ENCODE measurements at places on chromosomes 6 and 20. TPM values are rescaled to one million over a fixed set of nuclear protein-coding genes. Genes with fewer than 3 reads are reported as not detected.

The HRH3 gene
- total RNA-seq: not detected

The CTAGE9 gene
- not detected for total RNA-seq

The GTSF1L gene
- total RNA-seq: not detected

The TCF15 gene
- total RNA-seq: not detected

The CALHM5 gene
- total RNA-seq: 8.9 TPM

The NOX3 gene
- not detected for total RNA-seq

The POPDC3 gene
- not detected for total RNA-seq

The RSPO3 gene
- total RNA-seq: not detected

The TP53TG5 gene
- not detected for total RNA-seq

The TXLNB gene
- total RNA-seq: not detected

The SEMG1 gene
- total RNA-seq: not detected

The DEFB132 gene
- total RNA-seq: not detected

The LRRN4 gene
- not detected for total RNA-seq

The SPATS1 gene
- not detected for total RNA-seq

The GUCA1A gene
- total RNA-seq: not detected

The GPX5 gene
- total RNA-seq: not detected

The ADGRB3 gene
- total RNA-seq: 1.3 TPM

The MEI4 gene
- total RNA-seq: not detected

The STK35 gene
- 16.4 TPM for total RNA-seq

The MRPL14 gene
- total RNA-seq: 37.5 TPM

The SNAP91 gene
- 0.36 TPM for total RNA-seq

The TINAG gene
- total RNA-seq: not detected

The HCK gene
- not detected for total RNA-seq

The PRICKLE4 gene
- not detected for total RNA-seq

The POU5F1 gene
- total RNA-seq: not detected

The ZNF184 gene
- total RNA-seq: 4.2 TPM

The RAET1G gene
- not detected for total RNA-seq

The NFKBIE gene
- total RNA-seq: 1.1 TPM

The DDX27 gene
- total RNA-seq: 16.4 TPM

The SNAP25 gene
- total RNA-seq: not detected

The MUC21 gene
- total RNA-seq: not detected

The ECT2L gene
- total RNA-seq: under 0.01 TPM

The ATP9A gene
- 8.1 TPM for total RNA-seq

The DEFB127 gene
- not detected for total RNA-seq

The ZNF334 gene
- 2.6 TPM for total RNA-seq

The CLVS2 gene
- not detected for total RNA-seq

The CAPN11 gene
- total RNA-seq: 0.97 TPM

The VSX1 gene
- not detected for total RNA-seq

The TMEM244 gene
- not detected for total RNA-seq

The HEY2 gene
- total RNA-seq: not detected

The SCUBE3 gene
- 2.0 TPM for total RNA-seq

The CNPY3 gene
- 24.3 TPM for total RNA-seq

The OR2H1 gene
- not detected for total RNA-seq

The ACSS1 gene
- 17.2 TPM for total RNA-seq

The MYB gene
- total RNA-seq: 0.65 TPM

The CCN6 gene
- 0.16 TPM for total RNA-seq

The SIRPA gene
- 20.1 TPM for total RNA-seq

The DAAM2 gene
- 12.2 TPM for total RNA-seq

The GABRR1 gene
- total RNA-seq: not detected

Data from cardiac atrium fibroblast (primary cell).